ENCODE measurements at places on chromosomes 2 and 18.

DNA sequence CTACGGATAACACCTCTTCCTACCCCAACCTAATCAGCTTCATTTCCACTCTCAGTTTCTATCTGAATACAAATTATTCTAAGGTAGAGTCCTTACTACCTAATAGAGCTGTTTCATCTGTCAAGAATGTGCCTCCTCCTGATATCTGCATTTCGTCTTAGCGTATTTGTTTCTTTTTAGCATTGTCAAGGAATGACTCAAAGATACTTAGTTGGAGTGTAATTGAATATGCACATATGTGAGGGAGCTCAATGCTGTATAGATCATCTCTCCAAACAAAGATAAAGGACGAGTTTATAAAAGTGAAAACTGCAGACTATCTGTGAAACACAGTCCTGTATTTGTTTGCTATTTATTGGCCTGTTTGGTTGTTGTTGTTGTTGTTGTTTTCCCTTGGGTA is 2059.4 kb upstream of the CELF4 start:
- no peak for DNase-seq

DNA sequence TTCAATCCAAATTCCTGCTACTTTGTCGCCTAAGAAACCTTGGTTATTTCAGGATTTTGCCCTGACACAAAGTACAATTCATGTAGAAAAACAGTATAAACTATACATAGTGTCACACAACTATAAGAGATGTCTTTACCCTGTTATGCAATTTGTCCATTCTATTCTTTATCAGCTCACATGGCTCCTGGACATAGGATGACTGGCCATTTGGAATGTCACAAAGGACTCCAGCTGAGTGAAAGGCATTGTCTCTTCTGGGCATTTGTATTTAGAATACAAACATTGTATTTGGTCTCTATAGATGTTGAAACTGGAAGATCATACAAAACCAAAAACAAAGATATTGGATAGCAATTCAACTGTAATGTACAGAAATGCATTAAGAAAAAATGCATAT is 944.6 kb upstream of the LRRTM1 start:
- DNase-seq, result no peak

DNA sequence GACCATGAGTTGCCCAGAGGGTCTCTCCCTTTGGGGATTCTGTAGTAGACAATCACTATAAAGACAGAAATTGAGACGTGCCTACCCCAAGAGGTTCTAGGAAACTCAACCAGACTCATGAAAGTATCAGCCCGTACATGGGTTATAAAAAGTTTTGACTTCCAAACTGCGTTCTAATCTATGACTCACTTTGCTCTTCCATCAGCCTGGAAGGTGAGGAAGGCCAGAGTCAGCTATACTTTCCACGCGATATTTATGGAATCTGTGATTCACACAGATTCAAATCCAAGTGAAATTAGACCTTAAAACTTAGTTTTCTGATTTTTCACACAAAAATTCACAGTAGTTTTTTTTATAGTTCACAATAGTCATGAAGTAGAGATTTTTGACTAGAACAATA is 7.7 kb upstream of the LYPD1 start:
- DNase-seq, result no peak

DNA sequence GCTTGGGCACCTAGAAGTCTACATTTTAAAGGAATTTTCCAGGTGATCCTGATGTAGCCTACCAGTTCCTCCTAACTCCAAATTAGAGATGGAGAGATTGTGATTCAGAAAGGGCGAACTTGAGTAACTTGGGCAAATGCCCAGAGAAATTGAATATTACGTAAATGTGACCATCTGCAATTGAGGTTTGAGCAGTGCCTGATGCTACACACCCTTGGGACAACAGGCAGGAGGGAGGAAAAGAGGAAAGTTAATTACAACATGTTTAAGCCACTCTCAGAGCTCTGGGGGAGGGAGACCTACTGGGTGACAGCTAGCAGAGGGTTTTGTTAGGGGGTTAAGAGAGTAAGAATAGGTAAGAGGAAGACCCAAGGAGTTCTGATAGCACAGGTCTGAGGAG is 208.9 kb downstream of the LPIN1 start:
- DNase-seq, result no peak

- no peak for DNase-seq
Measured at GRCh38 chr2:160493227-160494028, at the start of gene RBMS1. TSS of gene RBMS1 (minus strand) at chr2:160493807. CDS start at chr2:160493363, 444 bp downstream.

GRCh38 chr2:240362826-240363745 is 72.4 kb upstream of the GPC1 start:
- DNase-seq, result no peak

GRCh38 chr18:49572611-49573345 is 10.9 kb downstream of the LIPG start:
- no peak for DNase-seq

DNA sequence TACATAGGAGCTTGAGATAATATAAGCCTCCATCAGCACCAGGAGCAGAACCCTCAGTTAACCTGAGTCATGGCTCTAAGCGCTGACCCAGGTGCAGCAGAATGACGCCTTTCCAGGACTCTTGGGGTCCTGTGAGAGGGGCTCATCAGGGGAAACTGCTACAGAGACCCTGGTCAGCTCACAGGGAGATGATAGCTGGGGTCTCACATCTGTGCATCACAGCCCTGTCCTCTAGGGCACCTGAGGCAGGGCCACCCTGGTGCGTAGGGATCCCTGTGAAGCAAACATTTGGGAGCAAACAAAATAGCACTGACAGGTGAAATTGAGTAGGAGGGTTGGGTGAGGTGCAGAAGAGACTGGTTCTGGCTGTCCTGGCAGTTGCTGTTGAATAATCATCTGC is 219.2 kb downstream of the SH3RF3 start:
- no peak for DNase-seq

DNA sequence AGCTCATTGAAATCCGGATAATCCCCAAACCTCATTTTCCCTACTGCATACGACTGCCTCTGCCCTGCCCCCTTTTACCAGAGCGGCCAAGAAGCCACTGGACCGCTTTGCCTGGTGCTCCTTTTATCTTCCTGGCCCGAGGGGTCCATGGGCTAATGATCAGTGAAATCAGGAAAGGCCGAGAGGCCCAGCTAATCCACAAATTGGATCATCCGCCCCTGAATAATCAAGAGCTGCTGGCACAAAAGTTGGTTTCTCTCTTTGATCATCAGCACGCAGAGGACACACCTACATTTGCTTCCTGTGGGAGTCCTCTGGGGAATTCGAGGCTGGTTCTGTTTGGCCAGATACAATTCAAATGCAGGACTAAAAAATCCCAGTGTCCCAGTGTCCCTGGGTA is 144.5 kb downstream of the INSIG2 start:
- no peak for DNase-seq

DNA sequence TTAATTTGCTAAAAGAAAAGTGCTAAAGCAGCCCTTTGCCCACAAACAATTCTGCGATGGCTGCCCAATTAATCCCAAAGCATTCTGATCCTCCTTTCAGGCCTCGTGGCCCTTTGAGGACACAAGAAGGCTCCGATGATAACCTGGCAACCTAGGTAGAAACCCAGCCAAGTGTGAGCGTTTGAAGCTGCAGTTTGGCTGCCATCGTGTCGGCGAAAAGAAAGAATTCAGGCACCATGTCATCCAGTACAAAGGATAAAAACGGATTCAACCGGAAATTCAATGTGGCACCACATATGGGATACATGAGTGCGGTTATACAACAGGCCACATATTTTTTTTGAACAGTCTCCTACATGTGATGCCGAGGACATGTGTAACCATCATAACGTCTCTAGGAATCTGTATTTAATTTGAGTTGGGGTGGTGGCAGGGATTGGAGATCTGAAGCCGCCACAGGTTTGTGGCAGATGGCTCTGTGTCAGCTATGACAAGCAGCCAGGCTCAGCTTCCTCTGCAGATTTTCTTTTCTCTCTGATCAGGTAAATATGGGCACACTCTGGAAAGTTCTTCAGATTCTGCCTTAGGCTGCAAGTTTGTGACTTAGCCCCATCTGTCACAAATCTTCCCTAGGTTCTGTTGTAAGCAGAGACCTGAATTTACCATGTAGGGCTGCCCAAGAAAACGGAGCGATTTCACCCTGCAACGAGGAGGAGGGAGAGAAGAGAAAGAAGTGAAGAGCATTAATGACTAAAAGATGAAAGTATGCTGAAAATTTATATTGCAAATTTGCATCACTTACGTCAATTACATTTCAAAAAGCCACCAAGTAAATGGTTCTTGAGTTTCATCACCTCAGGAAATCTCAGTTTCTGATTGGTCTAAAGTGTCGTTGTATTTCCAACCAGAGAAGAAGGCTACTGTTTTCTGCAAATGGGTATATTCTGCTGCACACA is 573.2 kb downstream of the ZEB2 start:
- DNase-seq, result no peak

- no peak for DNase-seq
Measured at GRCh38 chr2:71734620-71735019, 281.3 kb downstream of the DYSF start.

- no peak for DNase-seq
Measured at GRCh38 chr2:119630121-119630520, 48.9 kb upstream of the TMEM177 start.

DNA sequence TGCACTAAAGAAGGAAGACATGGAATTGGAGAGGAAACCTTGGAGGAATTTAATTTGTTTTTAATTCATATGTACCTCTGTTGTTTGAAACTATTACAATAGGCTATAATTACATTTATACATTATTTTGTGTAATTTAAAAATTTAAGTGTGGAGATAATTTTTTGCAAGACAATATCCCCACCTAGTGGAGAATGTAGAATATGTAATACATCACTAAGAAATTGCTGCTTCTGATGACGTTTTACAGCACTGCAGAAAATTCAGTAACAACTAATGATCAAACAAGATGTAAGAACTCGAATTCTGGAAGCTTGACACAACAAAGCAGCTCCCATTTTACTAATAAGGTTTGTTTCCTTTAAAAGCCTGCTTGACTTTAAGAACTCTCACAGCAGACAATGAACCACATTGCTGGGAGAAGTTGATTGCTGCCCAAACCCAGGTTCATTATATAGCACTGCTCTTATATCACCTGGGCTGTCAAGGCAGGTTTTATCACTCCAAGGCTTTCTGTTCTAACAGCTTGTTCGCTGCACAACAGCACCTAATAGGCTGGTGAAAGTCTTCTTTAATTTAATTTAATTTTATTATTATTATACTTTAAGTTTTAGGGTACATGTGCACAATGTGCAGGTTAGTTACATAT is 53.4 kb downstream of the THADA start:
- DNase-seq, result no peak

DNA sequence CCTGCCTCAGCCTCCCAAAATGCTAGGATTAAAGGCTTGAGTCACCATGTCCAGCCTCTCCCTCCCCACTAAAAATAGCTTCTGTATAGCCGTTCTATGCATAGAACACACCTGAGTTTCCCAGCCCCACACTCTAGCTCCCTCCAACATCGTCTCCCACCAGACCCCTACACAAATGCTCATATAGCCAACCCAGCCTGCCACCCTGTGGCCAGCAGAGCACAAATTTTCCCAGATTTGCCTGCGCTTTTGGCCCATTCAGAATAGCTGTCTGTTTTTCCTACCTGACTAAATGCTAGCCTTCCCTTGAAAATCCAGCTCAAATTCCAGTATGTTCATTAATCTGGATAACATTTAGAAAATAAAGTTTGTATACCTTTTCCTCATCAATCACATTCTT is 22.8 kb downstream of the TRABD2A start:
- no peak for DNase-seq

GRCh38 chr18:75592527-75592926 is 165.0 kb upstream of the SMIM21 start:
- DNase-seq, result no peak

- no peak for DNase-seq
Measured at GRCh38 chr2:171553858-171554257, 31.6 kb downstream of the CYBRD1 start.

DNA sequence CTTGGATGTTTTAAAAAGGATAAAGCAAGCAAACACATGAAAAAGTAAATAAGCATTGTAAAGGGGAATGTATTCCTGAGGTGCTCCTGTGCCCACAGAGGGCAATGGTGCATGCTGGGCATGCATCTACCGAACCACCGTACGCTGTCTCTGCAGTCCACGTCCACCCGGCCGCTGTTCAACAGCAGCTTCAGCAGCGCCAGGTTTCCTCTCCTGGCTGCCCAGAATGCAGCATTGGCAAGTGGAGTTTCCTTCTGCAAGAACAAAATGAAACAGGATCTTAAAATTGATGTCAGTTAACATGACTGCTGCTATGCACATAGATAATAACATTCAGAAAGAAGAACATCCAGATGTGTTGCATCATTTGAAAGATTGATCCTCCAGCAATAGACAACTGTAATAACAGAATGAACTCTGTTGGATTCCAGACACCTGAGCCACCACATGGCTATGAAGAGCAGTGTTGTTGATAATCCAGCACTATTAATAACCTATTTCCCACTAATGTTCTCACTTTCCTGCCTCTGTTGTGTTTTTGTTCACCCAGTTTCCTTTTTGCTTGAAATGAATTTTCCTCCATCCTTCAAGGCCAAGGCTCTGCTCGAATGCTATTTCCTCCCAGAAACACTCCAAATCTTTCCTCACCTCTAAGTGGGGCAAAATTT is 13.6 kb downstream of the ANKRD29 start:
- no peak for DNase-seq

GRCh38 chr2:236915726-236916125 is 170.0 kb upstream of the COPS8 start:
- no peak for DNase-seq

Measured in GM19239 (cell line).